Colonic mucosa (tissue), 4 donors: ENCODE measurements at places on chromosomes 6 and 20.

DNA sequence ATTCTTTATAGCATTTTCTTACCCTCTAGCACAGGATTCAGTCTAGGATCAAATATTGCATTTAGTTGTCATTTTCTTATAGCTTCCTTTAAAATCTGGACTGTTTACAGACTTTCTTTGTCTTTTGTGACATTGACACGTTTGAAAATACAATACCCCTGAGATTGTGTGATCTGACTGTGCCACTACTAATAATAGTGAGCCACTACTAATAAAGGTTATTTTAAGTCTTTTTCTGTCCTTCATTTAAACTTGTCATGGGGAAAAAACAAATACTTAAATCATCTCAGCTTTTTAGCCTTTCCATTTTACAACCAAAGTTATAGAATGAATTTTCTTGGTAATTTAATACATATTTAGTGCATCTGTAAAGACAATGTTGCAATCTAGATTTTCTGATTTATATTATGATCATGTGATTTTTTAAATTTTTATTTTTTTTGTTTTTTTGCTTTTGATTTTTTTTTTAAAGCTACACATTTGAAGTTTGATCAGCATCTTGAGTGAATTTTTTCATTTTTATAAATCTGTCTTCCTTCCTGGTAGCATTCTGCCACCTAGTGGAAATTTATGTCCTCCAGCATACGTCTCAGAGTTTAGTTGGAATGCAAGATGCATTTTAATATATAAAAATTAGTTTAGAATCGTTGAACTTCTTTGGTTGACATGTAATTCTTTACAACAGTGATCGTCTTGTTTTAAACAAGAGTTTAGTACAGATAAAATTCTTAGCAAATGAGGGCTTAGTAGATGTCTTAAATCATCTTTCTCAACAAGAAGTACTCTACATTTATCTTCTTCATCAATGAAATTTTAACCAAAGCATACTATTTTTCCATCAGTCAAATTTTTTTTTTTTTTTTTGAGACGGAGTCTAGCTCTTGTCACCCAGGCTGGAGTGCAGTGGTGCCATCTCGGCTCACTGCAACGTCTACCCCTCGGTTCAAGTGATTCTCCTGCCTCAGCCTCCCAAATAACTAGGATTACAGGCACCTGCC lies 119.4 kb downstream of the NCOA3 start:
- no peak for DNase-seq

GRCh38 chr20:50281831-50282591 lies 91.4 kb downstream of the CEBPB start:
- no peak for DNase-seq

DNA sequence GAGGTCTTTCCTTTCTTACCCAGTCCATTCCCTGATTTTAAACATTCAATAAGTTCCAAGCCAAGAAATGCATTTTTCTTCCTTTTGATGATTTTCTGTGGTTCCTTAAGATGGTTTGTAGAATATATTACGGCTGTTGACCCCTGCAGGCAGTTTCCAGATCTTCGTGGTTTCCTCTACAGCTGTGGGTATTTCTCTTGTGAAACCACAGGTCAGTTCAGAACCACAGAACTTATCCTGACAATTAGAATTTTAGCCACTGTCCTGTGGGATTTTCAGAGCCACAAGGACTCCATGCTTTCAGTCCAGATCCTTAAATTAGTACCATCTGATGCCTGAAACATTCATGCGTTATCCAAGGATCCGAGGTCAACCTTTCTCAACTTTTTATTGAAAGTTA lies 29.7 kb upstream of the EXOC2 start:
- no peak for DNase-seq

- DNase-seq: no peak
These were observed 105.0 kb upstream of the FAM184A start for GRCh38 chr6:119183457-119183856.

- DNase-seq: no peak
These were observed 201.5 kb downstream of the FARS2 start for GRCh38 chr6:5462856-5463255.

DNA sequence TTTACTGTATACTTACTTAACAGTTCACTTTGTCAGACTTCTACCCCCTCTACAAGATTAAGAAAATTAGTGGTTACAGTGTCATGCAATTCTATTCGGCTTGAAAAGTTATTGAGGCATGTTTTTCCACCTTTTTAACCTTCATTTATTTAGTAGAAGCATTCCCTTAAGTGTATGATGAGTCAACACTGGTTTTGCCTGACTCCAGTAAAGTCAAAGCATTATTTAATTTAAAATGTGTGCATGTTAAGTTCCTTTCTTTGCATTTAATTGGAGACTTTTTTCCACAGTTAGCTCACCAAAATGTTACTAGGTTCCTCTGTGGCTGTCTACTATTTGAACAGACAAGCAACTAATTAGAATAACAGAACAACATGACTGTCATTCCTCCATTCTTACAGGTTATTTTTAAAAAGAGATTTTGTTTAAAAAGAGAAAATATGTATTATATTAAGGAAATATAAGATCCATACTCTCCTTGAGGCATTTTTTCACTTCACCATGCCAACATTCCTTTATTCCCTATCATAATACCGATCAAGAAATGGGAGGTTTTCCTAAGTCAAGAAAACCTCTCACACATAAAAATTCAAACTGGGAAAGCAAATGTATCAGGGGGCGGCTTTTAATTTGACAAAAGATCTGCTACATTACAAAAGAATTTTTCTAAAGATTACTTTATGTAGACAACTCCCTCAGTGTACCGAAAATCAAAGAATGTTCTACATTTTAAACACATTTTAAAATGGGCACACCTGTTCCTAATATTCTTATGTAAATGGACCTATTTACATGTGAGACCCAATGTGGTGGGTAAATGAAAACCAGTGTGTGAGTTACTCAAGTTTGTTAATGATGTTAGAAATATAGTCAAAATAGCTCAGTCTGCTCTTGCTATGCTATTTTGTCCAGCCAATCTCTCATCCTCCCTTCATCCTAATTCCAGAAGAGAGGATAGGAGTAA lies 361.2 kb downstream of the UTRN start:
- no peak for DNase-seq

DNA sequence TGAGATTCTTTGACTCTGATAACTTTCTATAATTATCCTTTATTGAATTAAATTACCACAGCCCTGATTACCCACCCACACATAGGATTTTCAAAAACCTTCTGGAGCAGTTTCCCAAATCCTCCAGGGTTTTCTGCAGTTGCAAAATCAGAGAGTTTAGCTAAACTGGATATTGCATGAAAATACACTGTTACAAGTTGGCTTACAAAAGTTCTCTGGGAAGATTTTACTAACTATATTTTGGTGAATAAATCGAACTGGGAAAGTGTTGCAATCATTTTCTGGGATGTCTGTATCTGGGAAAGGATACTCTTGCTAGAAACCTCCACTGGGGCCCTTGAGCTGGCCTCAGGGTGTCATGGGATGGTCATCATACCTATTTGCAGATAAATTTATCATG lies 97.6 kb upstream of the STMND1 start:
- DNase-seq: no peak

DNA sequence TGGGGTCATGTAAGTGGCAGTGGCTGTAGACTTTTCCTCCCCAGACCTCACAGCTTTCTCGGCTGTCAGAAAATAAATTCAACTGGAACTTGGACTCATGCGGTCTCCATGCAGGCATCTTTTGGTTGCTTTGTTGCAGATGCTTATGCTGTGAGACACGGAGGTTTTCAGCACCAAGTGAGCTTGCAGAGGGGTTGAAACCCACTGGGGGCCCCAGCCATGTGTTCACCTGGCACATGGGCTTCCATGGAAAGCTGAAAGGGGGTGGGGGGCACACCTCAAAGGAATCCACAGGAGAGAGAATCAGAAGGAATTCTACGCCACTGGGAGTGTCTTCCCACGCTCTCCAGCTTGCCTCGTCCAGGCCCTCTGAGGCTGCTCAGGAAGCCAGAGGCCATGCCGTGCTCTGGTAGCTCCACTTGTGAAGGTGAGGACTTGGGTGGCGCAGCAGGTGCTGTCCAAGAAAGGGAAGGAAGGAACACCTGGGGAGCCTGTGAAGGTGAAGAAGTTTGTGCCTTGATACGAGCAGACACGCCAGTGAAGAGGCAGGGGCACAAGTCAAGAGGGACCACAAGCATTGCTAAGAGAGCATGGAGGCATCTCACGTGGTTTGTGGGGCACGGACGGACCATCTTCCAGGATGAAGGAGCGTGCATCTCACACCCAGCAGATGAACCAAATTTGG lies 134.3 kb upstream of the PMEPA1 start:
- no peak for DNase-seq

DNA sequence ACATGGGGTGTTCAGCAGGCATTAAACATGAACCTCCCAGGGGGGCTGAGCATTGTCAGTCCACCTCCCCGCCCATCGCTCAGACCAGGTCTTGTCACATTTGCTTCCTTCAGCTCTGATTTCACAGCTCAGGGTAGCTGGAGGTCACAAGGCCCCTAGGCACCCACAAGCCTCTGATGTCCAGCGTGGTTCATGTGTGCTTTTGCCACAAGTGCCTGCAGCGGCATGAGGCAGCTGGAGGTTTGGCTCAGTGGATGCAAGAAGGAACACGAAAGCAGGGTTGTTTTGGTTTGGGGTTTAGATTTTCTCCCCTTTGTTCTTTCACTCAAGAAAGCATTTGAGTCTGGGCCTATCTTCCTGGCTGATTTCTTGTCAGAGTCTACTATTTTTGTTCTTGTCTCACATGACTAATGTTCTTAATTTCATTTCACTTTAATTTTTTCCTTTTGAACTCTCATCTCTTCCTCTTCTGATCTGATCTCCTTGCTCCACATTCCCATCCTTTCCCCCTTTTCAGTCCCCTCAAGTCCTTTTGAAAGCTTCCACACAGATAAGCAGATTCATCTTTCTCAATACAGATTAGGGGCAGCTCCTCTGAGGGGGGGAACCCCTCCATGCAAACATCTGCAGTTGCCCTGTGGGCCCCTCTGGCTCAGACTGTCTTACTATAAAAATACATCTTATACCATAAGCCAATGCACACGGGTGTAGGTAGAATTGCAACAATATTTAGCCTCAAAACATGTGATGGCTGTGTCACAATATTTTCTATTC lies 68.1 kb upstream of the CEP85L start:
- DNase-seq: no peak

GRCh38 chr20:33415948-33416347 lies 14.6 kb upstream of the CDK5RAP1 start:
- peak; percentile 29 for DNase-seq

DNA sequence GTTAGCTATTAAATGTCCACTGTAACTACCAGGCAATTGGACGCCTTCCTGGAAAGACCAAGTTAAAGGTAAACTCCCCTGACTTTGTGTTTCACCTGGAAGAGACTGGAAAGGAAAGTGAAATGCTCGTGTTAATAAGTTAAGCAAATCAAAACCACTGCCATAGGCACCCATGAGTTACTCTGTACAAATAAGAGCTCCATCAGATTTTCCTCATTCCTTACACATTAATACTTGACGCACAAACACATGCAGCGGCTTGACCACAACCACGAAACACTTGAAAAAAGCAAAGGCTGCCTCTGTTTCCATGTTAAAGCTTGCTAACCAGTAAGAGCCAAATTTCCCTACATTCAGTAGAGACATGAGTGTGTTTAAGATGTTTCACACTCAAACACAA lies 19.8 kb downstream of the GCM1 start:
- DNase-seq: no peak

GRCh38 chr20:45867819-45868176 lies 10.4 kb downstream of the ZSWIM3 start:
- DNase-seq: no peak

DNA sequence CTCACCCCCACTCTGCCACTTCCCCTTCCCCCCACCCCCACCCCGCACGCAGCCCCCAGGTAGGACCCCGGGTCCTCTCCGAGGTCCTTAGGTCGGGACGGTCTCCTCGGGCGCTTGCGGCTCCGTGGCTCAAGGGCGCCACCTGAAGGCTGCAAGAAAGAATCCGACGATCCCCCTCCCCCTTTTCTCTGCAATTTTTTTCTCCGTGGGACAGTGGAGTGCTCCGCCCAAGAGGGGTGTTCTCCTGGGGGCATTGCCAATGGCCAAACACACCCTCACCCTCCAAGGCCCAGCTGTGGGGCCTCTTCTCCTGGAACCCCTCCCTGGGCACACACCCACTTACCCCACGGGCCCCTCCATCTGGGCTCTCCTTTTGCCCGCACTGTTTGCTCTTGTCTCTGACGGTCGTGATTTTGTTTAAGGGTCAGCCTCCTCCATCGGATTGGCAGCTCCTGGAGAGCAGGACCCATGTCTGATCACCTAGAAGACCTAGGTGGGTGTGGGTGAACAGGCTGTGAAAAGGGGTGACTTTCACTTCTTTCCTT lies 1.1 kb upstream of the TMEM74B start:
- peak; percentile 45 for DNase-seq

DNA sequence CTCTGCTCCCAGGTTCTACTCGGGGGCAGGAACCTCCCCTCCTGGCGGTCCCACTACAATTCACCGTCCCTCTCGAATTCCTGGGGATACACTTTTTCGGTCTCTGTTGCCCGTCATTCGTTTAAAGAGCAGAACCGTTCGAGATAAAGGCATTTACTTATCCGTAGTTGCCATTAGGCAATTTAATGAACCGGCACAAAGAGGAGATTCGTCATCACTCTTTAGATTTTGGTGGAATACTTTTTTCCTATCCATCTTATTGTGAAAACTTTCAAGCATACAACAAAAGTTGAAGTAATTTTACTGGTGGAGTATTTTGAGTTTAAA lies 1.2 kb upstream of the CD24 start:
- no peak for DNase-seq

DNA sequence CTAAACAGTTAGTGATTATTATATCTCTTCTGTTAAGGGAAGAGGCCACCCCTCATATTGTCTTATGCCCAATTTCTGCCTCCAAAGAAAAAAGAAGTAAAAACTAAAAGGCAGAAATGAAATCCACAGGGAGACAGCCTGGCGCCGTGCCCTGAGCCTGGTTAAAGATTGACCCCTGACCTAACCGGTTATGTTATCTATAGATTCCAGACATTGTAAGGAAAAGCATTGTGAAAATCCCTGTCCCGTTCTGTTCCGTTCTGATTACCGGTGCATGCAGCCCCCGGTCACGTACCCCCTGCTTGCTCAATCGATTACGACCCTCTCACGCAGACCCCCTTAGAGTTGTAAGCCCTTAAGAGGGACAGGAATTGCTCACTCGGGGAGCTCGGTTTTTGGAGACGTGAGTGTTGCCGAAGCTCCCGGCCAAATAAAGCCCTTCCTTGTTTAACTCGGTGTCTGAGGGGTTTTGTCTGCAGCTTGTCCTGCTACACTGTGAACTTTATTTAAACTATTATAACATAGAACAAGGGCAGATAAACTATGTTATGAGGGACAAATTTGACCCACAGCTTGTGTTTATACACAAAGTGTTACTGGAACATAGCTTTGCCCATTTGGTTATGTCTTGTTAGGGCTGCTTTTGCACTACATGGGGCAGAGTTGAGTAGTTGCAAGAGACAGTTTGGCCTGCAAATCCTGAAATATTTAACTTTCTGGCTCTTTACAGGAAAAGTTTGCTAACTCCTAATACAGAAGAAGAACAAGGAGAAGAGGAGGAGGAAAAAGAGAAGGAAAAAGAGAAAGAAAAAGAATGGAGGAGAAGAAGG lies 49.6 kb downstream of the CD24 start:
- peak; percentile 93 for DNase-seq

- DNase-seq: no peak
These were observed 1160.2 kb downstream of the EPHA7 start for GRCh38 chr6:92259171-92259570.
